ENCODE measurements at places on chromosomes 2 and 18.

DNA sequence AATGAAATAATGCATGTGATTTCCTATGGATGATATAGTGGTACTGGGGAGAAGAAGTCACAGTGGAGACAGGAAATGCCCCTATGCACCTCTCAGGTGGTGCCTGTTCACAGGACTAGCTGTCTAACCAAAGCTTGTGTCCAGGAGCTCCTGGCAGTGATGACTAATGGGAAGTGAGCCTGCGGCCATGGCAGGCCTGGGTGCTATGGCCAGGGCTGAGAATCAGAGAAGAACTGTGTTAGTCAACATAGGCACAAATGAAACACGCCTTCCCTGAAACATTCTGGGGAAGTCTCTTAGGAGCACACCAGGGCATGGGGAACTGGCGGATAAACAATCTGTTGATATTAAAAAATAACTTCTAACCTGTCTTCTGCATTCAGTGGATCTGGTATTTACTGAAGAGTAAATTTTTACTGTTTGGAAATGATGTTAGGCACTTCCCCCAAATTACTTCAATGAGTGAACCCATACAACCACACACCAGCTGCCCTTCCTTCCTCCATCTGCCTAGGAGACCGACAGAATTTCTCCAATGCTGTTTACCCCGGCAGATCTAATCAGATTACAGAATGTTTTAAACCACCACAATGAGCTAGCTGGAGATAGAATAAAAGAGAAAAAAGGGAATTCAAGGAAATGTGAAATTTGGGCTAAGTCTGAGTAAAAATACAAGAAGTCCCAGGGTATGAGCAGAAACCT lies 67.4 kb downstream of the MEP1B start:
- DNase-seq, result no peak

DNA sequence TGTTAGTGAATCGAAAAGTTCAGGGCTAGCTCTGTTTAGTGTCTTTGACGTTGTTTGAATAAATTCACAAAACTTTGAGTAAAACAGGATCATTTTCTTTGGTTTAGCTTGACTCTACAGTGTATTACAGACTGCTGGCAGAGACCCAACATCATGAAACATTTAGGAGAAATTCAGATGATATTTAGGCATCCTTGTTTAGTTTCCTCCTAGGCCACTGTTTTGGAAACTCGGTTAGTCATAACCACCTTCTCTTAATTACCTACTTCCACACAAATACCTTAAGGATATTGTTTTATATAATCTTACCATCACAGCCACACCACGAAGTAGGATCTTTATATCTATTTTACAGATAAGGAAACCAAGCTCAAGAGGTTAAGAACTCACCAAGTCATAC lies 7.8 kb downstream of the LIMS1 start:
- DNase-seq, result no peak

DNA sequence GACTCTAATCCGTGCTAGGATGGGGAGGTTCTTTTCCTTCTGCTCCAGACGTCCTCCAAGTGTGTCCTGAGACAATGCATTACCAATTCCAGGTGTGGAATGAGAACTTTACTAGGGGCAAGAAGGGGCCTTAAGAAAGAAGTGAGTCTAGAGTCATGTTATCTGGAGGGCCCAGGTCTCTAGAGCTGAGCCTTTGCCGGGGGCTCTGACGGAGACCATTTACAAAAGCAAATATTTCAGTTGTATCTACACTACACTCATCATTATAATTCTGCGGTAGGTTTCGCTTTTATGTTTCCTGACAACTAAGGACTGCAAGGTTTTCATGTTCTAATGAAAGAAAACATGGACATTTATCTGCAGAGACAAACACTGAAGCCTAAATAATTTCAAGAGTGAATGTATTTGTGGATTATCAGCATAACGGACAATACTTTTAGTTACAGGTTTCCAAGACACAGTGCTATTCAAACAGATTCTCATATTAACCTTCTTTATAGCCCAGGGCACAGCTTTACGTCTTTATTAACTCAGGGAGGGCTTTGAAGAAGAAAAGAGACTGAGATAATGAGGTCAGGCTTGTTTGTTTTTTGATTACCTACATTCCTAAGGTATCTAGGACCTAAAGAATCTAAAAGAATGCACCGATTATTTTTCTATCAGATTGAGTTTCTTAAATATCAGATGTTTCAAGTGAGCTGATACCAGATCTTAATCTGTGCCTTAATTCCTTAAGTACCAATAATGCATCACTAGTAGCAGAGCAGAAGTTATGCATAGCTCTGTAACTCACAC lies 15.0 kb upstream of the LAMA1 start:
- DNase-seq, result no peak

GRCh38 chr2:30756971-30757370 lies 50.3 kb downstream of the CAPN13 start:
- DNase-seq, result no peak

GRCh38 chr2:215274829-215275228 lies 37.0 kb upstream of the ATIC start:
- no peak for DNase-seq

DNA sequence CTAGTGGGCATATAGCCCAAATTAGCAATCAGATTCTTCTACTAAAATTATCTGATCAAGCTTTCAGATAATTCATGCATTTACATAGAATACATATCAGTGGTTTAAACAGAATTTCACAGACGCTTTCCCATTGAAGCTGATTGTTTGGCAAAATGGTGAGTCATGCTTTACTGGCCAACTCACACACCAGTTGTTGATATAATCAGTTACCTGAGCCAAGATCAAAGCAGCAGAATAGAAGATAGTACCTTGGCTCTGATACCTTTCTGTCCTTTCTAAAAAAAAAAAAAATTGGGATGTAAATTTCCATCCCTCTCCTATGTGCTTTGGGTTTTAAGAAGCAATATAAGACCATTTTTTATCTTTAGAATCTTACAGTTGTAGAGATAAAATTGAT lies 178.0 kb downstream of the MCFD2 start:
- no peak for DNase-seq

GRCh38 chr2:57897920-57898319 lies 148.7 kb upstream of the VRK2 start:
- DNase-seq, result no peak

GRCh38 chr2:223613017-223613950 lies 11.1 kb upstream of the SCG2 start:
- no peak for DNase-seq

GRCh38 chr2:63627866-63628265 lies 39.1 kb downstream of the MDH1 start:
- DNase-seq, result no peak

DNA sequence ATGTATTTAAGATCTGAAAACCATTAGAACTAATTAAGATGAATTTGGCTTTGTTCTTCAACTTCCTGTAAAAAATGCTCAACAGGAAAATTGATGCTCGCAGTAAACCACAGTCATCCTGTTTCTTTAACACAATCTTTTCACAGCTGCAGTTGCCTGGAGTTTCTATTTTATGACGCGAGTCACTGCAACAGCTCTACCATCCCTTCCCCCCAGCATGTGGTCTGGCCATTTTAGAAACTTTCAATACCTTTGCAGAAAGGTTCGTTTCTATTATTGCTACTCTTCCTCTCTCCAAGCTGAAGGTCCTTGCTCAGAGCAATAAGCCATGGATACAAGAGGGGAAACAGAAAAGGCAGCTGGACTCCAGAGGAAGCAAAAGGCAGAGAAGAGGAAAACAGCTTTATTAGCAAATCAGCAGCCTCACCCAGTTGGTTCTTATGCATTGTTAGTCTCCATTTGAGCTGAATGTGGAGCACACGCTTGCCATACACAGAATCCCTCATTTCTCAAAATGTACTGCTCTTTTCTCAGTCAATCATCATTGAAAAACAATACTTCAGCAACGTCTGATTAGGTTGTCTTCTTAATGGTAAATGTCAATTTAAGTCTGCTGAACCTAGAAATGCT lies 3.9 kb downstream of the WIPF1 start:
- peak; percentile 60 for DNase-seq

DNA sequence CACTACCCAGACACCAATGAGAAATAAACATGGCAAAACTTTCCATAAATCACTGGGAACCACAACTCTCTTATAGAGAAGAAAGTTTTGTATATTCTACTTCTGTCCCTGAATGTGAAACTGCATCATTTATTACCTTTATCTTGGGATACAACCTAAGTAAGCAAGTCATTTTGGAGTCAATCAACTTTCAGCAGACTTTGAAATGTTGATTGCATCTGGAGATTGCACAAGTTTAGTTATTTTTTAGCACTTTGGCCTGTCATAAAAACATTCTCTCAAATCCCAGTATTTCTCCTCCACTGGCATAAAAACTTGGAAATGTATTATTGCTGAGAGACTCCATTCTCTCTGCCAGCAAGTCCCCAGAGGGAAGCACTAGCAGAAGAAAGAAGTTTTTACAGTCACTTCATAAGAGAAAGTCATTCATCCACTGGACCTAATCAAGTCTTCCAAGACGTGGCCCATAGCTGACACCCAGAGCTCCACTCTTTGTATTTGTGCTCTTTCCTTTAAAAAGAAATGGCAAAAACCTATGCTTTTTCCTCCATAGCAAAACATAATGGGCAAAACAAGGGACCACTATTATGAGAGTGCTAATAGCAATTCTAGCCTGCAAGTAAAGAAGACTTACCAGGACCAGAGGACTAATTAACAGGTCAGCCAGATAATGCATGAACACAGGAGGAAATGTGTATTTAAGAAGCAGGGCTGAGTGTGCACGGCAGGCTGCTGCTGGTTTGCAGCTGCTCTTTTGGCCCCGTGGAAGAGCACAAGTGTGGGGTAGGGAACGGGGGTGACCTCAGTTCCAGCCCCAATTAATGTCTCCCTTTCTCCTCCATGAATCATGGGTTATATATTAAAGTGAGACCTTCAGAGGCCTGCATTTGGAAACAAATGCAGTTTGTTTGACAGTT lies 171.5 kb downstream of the INO80D start:
- no peak for DNase-seq

DNA sequence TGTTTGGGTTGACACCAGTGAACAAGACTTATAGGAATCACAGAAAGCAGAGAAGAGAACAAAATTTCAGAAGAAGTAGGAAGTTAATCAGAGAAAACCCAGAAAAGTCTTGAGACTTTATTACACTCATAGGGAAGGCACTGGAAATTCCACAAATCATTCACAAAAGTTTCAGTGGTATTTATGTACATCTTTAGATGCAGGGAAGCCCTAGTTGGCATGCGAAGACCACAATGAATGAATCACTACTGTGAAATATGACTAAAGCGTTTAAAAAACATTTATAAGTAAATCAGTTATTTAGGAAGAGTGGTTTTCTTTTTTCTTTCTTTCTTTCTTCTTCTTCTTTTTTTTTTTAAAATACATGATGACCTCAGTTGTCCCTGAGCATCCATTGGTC lies 105.1 kb downstream of the NUP35 start:
- DNase-seq, result no peak

DNA sequence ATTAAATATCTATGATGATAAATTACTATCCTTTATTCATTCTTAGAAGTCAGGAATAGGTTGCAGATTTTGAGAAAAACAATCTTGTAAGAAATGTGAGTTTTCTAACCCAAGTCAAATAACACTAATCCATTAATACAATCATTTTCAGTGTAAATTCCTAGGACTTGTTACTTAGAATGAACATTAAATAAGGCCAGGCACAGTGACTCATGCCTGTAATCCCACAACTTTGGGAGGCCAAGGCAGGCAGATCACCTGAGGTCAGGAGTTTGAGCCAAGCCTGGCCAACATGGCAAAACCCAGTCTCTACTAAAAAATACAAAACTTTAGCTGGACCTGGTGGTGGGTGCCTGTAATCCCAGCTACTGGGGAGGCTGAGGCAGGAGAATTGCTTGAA lies 45.8 kb upstream of the CDKL4 start:
- no peak for DNase-seq

DNA sequence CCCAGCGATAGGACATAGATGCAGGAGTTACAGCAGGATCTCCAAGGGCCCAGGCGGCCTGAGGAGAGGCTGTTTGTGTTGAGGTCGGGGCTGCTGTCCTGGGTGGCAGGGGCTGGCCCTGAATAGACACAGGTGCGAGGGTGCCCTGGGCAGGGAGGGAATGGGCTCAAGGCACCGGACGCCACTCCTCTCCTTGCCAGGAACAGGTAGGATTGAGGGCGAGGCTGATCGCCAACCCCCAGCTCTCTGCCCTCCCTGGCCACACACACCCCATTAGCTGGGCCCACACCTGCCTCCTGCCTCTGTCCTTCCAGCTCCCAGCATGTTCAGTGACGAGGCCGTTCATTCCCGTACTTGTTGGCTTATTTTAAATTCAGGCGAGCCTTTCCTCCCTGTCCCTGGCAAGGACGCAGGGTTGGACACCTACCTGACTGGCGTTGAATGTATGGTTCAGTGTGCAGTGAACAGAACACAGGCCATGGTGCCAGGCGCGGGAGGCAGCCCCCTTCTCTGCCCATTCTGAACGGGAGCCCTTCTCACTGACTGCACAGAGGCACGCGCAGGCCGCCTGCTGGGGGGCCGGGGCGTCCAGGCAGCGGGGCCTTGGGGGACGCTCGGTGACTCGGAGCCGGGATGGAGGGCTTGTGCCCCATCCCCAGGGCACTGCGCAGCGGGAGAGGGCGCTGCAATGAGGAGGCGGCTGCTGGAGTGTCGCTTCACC lies 41.3 kb upstream of the SNED1 start:
- no peak for DNase-seq

DNA sequence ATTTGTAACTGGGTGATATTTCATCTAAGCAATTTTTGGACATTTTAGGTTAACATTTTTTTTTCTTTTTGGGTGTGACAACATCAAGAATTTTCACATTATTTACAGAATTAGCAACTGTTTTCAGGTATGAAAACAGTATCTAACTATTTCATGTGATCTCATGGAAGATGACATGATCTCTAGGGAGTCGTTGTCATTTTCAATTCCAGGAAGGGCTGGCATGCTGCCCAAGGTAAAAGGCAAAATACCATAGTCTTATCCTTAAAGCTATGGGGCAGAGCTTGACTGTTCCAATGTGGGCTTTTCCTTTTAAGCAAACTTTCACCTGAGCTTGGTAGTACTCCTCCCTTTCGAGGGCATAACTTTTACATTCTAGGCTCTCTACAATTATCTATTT lies 443.7 kb downstream of the DSEL start:
- no peak for DNase-seq

GRCh38 chr2:9812945-9813311 lies 30.3 kb upstream of the TAF1B start:
- no peak for DNase-seq

DNA sequence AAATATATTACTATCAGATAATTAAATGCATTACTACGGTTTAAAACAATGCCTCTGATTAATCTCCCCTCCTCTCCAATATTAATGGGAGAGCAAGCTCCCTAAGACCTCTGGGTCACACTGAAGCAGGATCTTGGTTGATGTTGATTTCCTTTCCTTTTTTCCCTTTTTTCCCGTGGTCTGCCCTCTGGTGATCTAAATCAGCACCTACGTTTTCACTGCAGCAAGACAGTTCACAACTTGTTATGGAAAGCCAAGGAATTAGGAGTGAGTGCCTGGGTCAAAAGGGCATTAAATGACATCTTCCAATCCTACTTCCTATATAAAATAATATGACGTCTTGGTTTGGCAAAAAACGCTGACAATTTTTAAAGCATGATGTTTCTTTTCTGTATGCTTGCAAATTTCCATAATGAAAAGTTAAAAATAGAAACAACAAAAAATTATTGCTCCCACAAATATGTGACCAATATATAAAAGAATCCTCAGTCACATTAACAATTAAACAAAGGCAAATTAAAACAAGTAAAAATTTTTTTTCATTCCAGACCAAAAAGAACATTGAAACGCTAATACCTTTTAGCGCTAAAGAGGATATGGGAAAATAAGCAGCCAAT lies 7.9 kb upstream of the CFAP36 start:
- DNase-seq, result no peak
